CD8-positive, alpha-beta memory T cell (primary cell): ENCODE measurements at places on chromosomes 16 and 17. TPM values are rescaled to one million over a fixed set of nuclear protein-coding genes. Genes with fewer than 3 reads are reported as not detected.

GRCh38 chr16:57563487-57563750 lies 21.0 kb downstream of the ADGRG5 start:
- H3K4me1 ChIP-seq: no peaks in the 10 kb centered on the region
- peaks cover 3% of the 10 kb centered on the region for H3K36me3 ChIP-seq
- H3K4me3 ChIP-seq: no peak overlapping the region
- H3K27me3 ChIP-seq: no peaks in the 10 kb centered on the region
- no peak overlapping the region for H3K27ac ChIP-seq

- no peak for DNase-seq
- H3K36me3 ChIP-seq: peaks cover 5% of the 10 kb centered on the region
- H3K27me3 ChIP-seq: no peaks in the 10 kb centered on the region
- no peak overlapping the region for H3K4me3 ChIP-seq
Observed at GRCh38 chr16:24070851-24071250, 185.3 kb upstream of the CACNG3 start.

DNA sequence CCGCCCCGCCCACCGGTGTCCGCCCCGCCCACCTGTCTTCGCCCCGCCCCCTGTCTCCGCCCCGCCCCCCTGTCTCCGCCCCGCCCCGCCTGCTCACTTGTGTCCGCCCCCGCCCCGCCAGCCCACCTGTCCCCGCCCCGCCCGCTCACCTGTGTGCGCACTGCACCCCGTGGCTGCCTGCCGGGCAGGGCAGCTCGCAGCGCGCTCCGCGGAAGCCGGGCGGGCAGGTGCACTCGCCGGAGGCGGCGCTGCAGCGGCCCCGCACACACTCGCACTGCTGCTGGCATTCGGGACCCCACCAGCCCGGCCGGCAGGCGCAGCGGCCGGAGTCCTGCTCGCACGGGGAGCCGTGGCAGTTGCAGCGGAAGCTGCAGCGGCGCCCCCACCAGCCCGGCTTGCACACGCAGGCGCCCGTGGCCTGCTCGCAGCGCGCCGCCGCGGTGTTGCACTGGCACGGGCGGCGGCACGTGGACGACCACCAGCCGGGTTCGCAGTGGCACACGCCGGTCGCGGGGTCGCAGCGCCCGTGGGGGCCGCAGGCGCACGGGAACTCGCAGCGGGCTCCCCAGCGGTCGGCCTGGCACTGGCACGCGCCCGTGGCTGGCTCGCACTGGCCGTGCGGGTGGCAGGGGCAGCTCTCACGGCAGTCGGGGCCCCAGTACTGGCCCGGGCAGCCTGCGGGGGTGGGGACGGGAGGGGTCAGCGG lies 2.1 kb downstream of the SCARF1 start:
- H3K4me3 ChIP-seq: peak overlapping the region; percentile 45
- peaks cover 22% of the 10 kb centered on the region for H3K4me1 ChIP-seq
- peak; percentile 72 for DNase-seq
- no peaks in the 10 kb centered on the region for H3K27me3 ChIP-seq
- no peak overlapping the region for H3K27ac ChIP-seq

DNA sequence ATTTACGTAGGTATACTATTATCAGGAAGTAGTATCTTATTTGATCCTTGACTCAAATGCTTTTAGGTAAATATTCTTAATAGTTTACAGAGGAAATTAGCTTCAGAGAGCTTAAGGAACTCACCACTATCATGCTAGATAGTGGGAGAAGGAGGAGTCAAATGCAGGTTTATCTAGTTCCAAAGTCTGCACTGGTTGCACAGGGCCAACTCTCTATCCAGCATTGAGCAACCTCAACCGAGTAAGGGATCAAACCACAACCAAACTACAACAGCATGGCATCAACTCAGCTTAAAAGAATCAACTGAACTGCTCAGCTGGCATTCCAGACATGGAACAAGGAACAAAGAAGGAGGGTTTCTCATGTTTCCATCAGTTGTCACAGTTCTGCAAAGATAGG lies 306.0 kb downstream of the MAF start:
- H3K27ac ChIP-seq: no peak overlapping the region
- no peaks in the 10 kb centered on the region for H3K36me3 ChIP-seq
- H3K4me1 ChIP-seq: no peaks in the 10 kb centered on the region
- H3K4me3 ChIP-seq: no peak overlapping the region
- no peak for DNase-seq

DNA sequence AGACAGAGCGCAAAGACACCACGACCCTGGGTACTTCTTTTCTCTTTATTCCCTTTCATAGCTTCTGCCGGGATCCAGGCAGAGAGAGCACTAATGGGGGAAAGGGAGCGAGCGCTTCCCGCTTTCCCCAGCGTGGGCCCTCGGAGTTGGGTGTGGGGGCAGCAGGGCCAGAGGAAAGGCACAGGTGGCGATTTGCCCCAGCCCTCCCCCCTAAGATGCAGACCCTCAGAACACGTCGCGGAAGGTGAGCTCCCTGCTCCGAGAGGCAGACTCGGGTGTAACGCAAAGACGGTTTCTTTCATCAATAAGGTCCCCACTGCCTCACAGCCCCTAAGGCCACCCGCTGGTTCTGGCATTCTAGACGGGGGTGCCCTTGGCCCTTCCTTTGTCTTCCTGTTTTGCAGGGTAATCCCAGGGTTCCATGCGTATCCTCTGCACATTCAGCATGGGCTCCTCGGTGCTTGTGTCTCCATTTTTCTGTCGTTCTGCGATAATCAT lies 570 bp upstream of the NME3 start:
- H3K27ac ChIP-seq: peak overlapping the region; percentile 79
- no peaks in the 10 kb centered on the region for H3K27me3 ChIP-seq
- DNase-seq: no peak

DNA sequence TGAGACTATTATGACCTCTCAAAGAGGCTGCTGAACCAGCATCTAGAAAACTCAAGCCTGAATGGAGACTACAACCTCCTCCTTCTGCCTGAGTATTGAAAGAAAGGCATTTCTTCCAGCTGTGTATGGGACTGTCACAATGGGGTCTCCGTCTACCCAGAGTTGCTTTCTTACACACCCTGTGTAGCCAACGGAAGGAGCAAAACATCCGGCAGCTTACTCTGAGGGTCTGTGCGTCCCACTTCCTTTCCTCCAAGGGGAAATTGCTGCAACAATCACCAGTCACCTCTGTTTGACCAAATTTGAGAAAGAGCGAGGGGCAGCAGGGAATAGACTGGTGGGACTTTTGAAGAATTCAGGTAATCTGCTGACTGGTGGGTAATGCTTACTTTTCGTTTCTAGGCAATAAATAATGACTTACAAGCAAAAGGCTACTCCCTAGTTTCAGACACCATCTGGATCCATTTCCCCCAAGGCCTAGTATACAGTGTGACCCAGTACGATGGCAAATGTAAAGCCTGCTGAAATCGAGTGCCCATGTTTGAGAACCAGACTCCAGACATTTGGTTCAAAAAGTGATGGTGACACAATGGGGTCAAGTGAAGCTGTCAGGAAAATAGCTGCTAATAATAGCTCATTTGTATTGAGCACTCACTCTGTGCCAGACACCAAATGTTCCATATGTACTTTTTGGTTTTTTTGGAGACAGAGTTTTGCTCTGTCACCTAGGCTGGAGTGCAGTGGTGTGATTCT lies 81.7 kb downstream of the YPEL2 start:
- no peaks in the 10 kb centered on the region for H3K4me1 ChIP-seq
- H3K27me3 ChIP-seq: no peaks in the 10 kb centered on the region
- no peak overlapping the region for H3K4me3 ChIP-seq
- peak; percentile 10 for DNase-seq

DNA sequence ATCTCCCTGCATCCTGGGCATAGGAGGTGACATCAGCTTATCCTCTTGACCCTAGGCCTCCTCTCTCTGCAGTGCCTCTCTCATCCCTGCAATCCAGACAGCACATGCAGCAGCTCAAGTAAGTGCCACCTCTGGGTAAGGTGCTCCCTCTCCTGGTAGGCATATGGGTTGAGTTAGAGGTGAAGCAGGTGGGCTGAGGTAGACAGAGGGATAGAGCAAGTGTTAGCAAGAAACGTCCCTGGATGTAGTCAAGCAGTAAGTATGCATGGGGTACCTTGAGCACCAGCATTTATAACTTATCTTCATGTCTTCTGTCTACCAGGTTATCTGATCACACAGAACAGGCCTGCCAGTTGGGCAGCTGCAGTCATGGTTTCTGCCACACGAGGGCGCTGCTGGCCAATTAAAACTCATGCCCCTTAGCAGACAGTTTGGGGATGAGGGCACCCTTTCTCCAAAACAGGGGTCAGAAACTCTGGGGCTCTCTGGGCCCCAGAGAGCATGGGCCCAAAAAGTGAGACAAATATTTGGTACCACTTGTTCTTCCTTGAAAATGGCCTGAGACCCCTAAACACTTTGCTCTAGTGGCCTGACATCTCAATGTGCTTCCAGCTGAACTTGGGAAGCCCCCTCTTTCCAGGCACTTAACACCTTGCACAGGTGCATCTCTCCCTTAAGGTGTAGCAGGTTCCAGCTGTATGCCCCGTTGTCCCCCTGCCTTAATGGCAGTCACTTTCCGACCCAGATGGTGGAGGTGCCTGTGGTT lies 59.8 kb downstream of the NEUROD2 start:
- H3K36me3 ChIP-seq: peaks cover 18% of the 10 kb centered on the region
- no peak overlapping the region for H3K4me3 ChIP-seq
- no peaks in the 10 kb centered on the region for H3K4me1 ChIP-seq
- H3K27me3 ChIP-seq: no peaks in the 10 kb centered on the region

The TEX14 gene
- total RNA-seq: 0.11 TPM

The EPN3 gene
- not detected for total RNA-seq

The TBC1D3C gene
- 1.6 TPM for total RNA-seq
